Stimulated activated CD8-positive, alpha-beta memory T cell treated with anti-CD3 and anti-CD28 coated beads, Interleukin-15, amount 100 ng/mL, for 48 hours (primary cell): ENCODE measurements at places on chromosomes 12 and 14.

DNA sequence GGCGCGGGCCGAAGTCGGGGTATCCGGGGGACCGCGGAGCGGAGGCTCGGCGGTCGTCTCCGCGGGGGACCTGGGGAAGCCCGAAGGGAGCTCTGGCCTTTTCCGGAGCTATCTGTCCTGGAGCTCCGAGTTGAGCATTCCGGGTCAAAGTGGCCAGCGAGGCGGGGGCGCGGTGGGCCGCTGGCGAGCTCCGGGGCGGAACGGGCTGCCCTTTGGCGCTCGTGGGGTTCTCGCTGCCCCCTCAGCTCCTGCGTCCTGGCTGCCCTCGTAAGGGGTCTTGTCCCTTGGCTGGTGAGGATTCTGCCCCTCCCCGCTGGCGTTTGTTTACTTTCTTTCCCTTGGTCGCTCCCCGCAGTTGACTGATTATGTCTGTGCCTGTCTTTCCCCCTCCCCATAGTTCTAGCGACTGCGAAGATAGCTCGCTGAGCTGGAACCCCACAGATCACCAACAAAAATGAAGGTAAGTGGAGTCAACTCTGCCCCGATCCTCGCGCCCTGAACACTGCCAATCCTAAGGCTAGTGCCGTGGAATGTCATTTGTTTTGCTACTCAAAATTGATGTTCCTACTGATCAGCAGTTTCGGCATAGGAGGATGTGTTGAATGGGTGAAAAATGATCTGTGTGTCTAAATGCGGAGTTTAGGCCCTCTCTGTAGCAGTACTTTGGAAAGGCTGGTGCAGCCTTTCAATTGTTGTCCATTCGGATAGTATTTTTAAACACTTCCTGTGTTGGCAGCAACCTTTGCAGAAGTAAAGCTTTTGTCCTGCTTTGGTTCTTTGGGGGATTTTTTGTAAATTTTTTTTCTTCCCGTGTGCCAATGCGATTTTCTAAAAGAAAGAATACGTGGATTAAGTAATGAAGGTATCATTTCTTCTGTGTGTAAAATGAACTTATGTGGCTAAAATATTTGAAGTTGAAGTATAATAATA, 1.3 kb downstream of the ARID4A start:
- DNase-seq: peak; percentile 2

DNA sequence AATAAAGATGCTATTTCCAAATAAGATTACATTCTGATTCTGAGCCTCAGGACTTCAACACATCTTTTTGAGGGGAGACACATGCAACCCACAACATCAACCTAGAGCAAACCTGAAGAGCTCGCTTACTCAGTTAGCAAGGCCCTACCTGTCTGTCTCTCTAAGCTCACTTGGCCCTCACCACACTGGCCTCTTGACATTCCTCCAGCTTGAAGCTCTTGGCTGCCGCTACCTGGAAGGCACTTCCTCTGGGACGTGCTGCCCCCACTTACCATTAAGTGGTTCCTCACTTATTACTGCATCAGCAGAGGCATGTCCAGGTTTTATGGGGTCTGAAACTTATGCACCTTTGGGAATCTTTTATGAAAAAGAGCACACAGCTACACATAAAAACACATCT, 354.8 kb downstream of the GALC start:
- no peak for DNase-seq

- DNase-seq: no peak
Observed at GRCh38 chr12:77243345-77243744, 178.0 kb upstream of the E2F7 start.

DNA sequence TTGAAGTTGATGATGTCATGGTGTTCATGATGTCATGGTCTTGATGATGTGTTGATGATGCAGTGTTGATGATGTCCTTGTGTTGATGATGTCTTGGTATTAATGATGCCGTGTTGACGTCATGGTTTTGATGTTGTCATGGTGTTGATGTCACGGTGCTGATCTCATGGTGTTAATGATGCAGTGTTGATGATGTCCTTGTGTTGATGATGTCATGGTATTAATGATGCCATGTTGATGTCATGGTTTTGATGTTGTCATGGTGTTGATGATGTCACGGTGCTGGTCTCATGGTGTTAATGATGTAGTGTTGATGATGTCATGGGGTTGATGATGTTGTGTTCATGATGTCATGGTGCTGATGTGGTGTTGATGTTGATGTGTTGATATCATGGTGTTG, 48.0 kb upstream of the RIMBP2 start:
- no peak for DNase-seq

- no peak for DNase-seq
Observed at GRCh38 chr12:22321638-22322037, 12.9 kb downstream of the ST8SIA1 start.

- DNase-seq: peak; percentile 26
Observed at GRCh38 chr12:93441081-93441616, 598 bp downstream of the UBE2N start.

- DNase-seq: no peak
Observed at GRCh38 chr12:103494734-103495468, 867 bp downstream of the C12orf42 start.

DNA sequence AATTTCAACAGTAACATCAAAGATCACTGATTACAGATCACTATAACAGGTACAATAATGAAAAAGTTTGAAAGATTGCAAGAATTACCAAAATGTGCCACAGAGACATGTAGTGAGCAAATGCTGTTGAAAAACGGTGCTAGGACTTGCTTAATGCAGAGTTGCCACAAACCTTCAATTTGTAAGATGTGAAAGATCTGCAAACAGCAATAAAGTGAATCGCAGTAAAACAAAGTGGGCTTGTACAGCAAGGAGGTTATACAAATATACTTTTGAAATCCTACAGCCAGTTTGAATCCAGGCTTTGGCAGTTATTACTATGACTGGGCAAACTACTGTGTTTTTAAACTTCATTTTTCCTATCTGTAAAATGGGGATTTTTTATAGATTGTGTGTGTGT, 1.0 kb upstream of the PLEKHA5 start:
- no peak for DNase-seq

DNA sequence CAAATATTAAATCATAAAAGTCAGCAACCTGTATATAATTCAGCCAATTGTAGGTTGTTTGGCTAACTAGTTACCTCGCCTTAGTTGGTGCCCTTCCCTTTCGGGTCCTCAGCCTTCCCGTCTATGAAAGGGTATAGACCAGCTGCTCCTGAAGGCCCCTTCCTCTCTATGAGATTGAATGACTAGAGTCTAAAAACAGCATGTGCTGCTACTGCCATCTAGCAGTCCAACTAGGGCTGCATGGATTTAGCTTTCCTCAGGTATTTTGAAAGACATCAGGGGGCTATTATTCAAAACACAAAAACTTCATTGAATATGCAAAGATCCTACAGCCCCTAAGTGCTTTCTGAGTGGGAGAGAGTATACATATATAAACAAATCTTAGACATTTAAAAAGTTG, 37.0 kb upstream of the TMEM263 start:
- DNase-seq: no peak

DNA sequence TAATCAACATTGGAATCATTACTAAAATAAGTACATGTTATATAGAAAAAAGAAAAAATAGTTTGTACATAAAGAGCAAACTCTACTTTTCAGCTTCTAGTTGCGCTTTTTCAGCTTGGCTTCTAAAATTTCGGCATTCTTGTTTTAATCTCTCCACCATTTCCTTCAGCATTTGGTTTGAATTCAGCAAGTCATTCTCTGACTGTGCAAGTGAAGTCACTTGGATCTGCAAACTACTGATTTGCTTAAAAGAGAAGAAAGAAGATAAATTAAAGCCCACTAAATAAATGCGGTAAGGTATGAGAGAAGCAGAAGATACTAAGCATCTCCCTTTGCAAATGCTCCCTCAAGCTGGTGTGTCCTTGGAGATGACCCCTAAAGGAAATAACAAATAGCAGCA, 126.3 kb downstream of the CEP83 start:
- no peak for DNase-seq

GRCh38 chr12:103780093-103780440, 61.0 kb downstream of the NT5DC3 start:
- no peak for DNase-seq

DNA sequence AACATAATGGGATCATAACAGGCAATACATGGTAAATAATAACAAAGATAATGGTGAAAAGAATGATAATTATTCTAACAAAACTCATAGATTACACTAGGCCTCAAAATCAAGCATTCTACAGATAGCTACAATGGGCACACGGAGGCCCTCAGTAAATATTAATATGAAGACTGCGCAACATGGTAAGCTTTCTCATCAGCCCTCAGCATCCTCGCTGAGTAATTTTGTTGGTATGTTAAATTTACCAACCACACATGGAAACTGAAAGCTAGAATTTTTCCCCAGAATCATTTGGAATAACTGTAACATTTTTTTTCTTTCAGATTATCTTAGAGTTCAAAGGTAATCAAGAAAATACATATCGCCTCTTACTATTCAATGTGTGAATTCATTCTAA, 74.2 kb upstream of the PYGL start:
- no peak for DNase-seq

GRCh38 chr12:63752841-63753240, 26.9 kb upstream of the RXYLT1 start:
- DNase-seq: no peak

DNA sequence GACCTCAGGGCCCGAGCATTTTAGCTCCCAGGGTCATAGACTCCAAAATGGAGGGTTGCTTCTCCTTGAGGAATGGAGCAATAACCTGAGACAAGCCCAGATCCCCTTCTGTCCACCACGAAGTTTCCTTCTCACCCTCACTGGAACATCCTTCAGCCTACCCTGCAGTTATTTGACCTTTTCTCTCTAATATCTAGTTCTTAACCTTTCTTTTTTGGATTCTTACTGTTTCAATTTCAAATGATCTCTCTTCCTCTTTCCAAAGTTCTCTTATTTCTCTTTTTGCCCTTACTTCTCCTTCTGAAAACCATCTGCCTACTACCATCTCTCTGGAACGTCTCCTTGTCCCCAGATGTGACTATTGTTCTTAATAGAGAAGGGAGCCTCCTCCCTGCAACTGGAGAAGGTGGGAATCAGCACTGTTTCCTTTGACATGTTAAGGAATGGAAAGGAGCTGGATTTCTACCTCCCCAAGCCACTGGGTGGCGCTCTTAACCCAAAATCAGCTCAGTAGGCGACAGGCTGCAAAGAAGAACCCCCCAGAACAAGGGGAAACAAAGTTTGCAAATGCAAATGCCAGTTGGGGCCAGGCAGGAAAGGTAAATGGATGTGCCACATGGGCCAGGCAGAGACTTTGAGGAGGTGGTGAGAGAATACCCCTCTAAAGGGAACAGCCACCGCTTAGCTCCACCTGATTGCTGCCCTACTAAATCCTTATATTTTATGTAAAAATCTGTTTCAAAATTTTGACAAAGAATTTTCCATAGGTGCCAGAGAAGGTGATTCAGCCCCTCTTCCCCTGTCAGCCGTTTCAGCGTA, 22.4 kb upstream of the PDE1B start:
- DNase-seq: no peak

DNA sequence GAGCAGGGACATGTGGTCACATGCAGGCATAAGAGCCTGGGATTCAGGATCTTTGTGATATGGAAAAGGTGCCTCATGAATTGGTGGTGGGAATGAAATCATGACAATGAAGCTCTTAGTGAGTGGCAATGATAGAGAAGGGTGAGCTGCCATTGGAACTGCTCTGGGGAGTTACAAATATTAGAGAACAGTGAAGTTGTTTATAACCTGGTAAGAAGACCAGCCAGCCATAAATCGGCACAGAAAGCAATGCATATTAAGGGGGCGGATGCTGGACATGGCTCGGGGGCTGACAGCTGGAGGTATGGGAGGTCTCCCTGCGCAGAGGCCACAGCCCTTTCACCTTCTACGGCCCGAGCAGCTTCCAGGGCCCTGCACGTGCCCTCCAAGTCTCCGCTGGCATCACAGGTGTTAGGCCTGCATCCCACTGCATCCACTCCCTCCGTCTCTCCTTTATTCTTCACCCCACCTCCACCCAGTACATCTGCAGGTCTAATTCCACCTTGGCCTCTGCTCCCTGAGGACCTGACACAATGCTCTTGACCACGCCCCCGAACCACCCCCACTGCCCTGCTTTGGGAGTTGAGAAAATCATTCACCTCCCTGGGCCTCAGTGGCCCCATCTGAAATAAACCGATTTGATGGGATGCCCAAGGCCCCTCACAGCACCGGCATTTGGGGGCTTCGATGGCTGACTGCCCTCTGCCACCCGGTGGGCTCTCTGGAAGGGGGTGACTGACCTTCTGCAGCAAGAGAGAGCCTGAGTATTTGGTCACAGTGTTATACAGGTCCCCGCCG, 4.1 kb downstream of the CACNA2D4 start:
- no peak for DNase-seq

DNA sequence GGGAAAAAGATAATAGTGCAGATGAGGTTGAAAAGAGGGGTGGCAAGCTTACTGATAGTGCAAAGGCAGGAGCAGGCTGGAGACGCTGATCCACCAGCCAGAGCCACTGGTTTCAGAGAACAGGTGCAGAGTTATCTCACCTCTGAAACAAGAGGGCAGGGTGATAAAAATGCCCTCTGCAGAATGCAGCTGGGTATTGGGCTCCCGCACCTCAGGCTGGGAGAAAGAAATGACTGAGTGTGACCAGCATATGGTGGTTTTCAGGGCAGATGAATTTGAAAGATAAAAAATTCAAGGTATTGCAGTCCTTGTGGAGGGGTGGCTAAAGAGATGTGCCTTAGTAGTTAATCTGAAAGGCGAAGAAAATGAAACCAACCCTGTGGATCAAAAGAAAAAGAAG, 2.9 kb upstream of the TMEM30B start:
- no peak for DNase-seq

- DNase-seq: no peak
Observed at GRCh38 chr14:53894456-53894855, 62.2 kb downstream of the BMP4 start.

- no peak for DNase-seq
Observed at GRCh38 chr12:57055824-57056223, 5.9 kb upstream of the MYO1A start.

DNA sequence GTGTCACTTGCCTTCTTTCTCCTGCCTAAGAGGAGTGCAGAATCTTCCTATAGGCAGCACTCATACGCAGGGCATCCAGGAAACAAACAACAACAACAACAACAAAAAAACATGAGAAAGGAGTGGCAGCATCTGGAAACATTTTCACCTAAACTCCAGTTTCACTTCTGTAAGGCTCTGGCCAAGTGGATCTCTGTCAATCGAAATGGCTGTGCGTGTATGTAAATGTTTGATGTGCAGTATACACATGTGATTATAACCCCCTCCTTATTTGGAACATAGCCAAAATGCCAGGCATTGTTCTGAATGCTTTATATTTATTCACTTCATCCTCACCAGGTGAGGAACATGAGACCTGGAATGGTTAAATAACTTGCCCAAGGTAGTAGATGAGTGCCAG, 76.8 kb downstream of the COX16 start:
- DNase-seq: no peak

GRCh38 chr14:30225176-30225575, 297.5 kb upstream of the PRKD1 start:
- DNase-seq: no peak

GRCh38 chr12:119505001-119505400, 88.6 kb upstream of the TMEM233 start:
- DNase-seq: no peak
